ENCODE measurements at places on chromosomes 4 and X. TPM values are rescaled to one million over a fixed set of nuclear protein-coding genes. Genes with fewer than 3 reads are reported as not detected.

DNA sequence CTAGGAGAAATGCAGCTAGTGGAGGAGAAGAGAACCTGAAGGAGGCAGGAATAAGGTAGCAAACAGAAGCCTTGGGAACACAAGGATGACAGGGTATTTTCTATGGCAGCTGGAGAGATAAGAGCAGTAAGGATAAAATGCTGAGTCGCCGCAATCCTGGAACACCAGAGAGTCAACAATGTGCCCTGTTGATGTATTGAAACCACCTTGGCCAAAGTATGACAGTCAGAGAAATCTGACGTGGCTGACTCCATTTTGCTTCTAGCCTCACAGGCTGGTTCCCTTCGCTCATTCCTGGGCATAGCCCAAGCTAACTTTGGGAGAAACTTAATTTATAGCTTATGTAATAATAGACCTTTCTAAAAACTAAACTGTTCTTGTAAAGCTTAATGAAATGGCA lies 56.6 kb upstream of the C4orf54 start:
- no peak overlapping the region for H3K4me3 ChIP-seq
- no peak overlapping the region for H3K27ac ChIP-seq
- no peaks in the 10 kb centered on the region for H3K27me3 ChIP-seq
- DNase-seq = no peak
- H3K4me1 ChIP-seq = no peaks in the 10 kb centered on the region

Gene GC
- not detected for total RNA-seq

DNA sequence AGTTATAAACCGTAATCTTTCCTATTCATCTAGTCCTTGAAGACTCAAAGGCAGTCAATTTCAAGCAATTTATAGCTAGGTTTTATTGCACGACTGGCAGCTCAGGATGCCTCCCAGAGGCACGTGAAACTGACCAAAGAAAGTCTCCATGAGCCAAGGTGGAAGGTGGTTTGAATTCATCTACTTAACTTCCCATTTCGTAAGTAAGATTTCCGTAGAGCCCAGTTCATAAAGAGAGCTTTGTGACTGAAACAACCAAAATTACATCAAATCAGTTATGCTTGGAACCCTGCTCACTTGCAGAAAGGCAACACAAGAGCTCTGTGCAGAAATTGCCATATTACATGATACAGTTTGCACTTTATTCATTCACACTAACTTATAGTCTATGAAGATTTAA lies 556.0 kb downstream of the TRIML1 start:
- no peak for DNase-seq
- no peaks in the 10 kb centered on the region for H3K4me1 ChIP-seq
- H3K27ac ChIP-seq = no peak overlapping the region
- no peaks in the 10 kb centered on the region for H3K27me3 ChIP-seq
- no peaks in the 10 kb centered on the region for H3K36me3 ChIP-seq

GRCh38 chr4:138561906-138562305 lies 319.8 kb upstream of the SLC7A11 start:
- no peaks in the 10 kb centered on the region for H3K36me3 ChIP-seq
- no peak overlapping the region for H3K4me3 ChIP-seq
- H3K27ac ChIP-seq = no peak overlapping the region
- H3K4me1 ChIP-seq = no peaks in the 10 kb centered on the region
- DNase-seq = no peak

All from naive thymus-derived CD4-positive, alpha-beta T cell (primary cell).